ENCODE measurements at places on chromosomes 4 and X.

GRCh38 chr4:56305390-56305789 is 81.9 kb downstream of the AASDH start:
- DNase-seq: no peak

GRCh38 chr4:616091-616490 is 9.3 kb upstream of the PDE6B start:
- no peak for DNase-seq

DNA sequence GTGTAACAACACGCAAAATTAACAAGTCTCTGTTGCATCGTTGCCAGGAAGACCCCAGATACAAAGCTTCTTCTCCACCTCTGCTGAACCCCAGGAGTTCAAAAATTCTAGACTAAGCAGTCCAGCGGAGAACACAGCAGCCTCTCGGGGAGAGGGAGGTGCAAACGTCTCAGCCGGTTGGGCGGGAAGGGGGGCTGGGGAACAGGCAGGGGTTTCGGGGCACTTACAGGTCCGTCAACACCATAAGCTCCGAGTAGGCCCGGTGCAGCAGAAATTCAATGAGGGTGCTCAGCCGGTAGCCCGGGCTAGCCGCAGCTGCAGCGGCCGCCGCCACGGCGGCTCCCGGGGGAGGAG is 394 bp downstream of the MED14 start:
- no peak for DNase-seq

GRCh38 chrX:1945879-1946278 is 331.0 kb downstream of the ASMT start:
- DNase-seq: no peak
